ENCODE measurements at places on chromosomes 5 and 9.

DNA sequence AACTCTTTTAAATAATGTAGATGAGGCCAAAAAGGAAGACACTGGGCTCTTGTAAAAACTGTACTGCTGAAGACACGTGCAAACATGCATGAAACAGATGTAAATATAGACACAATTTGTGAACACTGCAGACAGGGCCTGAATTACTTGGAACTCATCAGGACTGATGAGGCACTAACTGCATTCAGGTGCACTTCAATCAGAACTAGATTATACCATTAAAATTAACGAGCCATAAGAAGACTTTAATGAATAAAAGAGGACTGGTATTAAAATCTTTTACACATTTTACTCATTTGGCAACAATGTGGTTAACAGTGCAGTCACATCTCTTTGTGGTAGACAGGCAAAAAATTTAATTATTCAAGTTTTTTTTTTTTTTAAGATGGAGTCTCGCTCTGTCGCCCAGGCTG is 13.4 kb upstream of the ZCCHC9 start:
- DNase-seq = no peak

DNA sequence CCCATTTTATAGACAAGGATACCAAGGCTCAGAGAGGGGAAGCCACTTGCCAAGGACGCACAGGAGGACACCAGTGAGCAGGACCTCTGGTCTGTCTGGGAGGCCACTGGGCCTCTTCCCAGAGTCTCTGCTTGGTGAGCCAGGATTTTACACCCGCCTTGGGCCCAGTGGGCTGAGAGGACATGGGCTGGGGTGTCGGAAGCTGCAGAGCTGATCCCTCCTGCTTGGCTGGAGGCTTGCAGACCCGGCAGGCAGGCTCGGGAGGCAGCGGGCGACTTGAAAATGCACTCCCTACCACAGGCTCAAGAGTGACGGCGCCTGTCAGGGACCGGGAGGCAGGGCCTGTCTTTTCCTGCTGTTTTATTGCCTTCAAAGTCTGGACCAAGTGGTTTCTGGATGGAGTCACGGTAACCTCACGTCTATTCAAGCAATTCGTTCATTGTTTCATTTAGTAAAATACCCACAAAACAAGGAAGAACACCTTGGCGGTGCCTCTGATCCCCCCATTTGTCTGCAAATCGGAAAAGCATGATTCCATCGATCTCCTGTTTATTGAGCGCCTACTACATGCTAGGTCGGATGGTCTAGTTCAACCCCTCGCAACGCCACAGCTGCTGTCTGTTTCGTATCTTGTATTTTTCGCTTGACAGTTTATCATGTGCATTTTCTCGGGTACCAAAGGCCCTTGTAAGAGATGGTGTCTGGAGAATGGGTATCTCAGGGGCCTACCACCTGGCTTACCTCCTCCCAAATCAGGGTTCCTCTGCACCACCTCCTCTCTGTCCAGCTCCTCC is 108.1 kb upstream of the IER5L start:
- DNase-seq = no peak

- DNase-seq = no peak
These were observed 17.1 kb downstream of the FBP1 start for GRCh38 chr9:94622087-94622800.

- peak; percentile 95 for DNase-seq
These were observed at the start of gene SECISBP2 for GRCh38 chr9:89318123-89319014. SECISBP2 (plus strand) TSS chr9:89318500; CDS start chr9:89318577, 77 bp downstream.

DNA sequence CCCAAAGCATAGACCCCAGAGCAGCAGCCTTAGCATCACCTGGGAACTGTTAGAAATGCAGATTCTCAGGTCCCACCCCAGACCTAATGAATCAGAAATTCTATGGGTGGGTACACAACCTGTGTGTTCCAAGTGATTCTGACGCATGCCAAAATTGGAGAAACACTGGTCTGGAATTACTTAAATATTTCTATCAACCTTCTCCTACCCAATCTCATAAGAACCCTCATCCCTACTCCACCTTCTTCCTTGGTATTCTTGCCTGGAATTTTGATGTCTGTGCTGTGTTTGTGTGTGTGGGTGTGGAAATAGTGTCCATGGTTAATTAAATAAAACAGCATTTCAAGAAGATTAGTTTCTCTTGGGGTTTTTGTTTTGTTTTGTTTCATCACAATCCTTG is 111.8 kb downstream of the CEMIP2 start:
- DNase-seq = no peak

DNA sequence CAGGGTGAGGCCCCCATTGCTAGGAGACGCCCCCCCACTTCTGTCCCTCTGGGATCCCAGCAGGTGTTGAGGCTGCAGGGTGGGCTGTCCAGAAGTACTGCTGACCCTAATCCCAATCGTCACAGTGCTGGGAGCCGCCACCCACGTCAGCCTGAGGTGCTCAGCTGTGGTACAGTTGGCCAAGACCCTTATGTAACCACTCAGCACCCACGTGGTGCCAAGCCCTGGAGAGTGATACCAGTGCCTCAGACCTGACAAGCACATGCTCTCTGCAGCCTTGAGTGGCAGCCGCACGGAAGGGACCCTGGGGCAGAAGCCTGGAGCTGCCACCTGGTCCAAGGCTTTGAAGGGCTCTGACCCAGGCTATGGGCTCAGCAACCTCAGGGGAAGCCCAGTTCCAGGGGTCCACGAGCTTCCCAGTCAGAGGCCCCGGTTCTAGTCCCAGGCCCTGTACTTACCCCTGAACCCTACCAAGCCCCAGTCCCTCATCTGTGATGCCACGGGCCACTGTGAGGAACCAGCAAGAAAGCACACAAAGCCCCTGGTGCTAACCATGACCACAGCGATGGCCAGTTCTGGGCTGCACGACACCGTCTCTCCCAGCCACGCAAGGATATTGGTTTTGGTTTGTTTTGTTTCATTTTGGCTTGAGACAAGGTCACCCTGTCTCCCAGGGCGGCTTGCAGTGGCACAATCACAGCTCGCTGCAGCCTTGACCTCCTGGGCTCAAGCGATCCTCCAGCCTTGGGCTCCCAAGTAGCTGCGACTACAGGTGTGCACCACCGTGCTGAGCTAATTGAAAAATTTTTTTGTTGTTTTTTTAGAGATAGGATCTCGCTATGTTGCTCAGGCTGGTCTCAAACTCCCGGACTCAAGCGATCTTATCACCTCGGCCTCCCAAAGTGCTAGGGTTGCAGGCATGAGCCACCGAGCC is 50.7 kb downstream of the DBH start:
- DNase-seq = no peak

- no peak for DNase-seq
These were observed 142.0 kb upstream of the SLC28A3 start for GRCh38 chr9:84482607-84483006.

DNA sequence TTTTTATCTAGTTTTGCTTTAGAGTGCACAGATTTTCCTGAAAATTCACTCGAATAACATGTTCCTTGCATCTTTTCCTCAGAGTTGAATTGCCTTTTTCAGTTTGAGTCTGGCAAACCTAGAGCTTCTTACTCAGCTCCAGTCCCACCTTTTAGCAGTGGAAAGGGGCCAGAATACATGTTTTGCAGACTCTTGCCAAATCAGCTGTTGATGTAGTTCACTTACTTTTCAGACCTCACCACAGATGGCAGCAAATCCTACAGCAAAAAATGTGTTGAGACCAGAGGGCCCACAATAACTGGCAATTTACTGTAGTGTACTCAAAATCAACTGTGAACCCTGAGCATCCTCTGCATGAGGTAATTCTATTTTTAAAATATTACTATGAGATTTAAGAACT is 545.2 kb upstream of the ACO1 start:
- no peak for DNase-seq

Measured in stimulated activated CD4-positive, alpha-beta T cell treated with anti-CD3 and anti-CD28 coated beads, Interleukin-4, amount 100 ng/mL, for 24 hours (primary cell).